NCI-H2081 (cell line): ENCODE measurements at places on chromosomes 2 and 18.
A peak's percentile ranks its signal among the peaks of the same experiment; 100 is the strongest.

- DNase-seq = no peak
Measured at GRCh38 chr18:3138274-3138975, 81.3 kb downstream of the MYOM1 start.

DNA sequence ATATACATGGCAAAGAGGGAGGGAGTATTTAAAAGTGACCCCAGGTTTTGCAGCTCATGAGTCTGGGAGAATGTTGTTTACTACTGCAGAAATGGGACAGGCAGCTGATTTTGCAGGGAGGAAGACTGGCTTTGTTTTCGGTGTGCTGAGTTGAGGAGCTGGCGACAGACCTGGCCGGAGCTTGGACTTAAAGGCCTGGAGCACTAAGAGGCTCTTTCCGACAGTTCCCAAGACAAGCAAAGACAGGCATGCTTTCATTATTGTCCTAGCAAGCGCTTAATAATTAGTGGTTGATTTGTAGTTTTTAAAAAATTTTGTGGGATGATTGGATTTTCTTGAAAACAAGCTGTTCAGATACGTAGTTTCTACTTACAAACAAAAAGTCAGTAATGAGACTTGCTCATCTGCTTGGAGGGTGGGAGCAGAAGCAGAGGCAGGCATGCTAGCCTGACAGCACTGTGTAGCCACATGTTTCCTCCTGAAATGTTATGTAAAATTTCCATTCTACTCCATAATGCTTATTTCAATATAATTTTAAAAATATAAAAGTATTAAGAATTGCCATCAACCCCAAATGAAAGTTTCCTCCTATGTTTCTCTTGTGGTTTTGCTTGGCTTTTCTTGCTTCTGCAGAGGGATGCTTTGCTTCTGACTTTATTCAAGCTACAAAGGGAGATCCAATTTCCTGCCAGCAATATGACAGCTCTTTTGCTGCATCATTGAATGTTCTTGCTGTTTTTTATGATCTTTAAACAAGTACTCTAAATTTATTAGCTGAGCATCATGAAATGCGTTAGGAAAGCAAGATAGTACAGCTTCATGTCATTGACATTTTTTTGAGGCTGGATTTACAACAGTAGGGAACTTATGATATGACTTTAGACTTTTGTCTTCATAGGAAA lies 75.8 kb downstream of the PHLPP1 start:
- no peak for DNase-seq

GRCh38 chr2:44297431-44297830 lies 22.2 kb downstream of the SLC3A1 start:
- no peak for DNase-seq

- peak; percentile 74 for DNase-seq
Measured at GRCh38 chr2:73823916-73824523, 4.7 kb upstream of the STAMBP start.

GRCh38 chr2:190835303-190835930 lies 45.2 kb upstream of the GLS start:
- DNase-seq = no peak

DNA sequence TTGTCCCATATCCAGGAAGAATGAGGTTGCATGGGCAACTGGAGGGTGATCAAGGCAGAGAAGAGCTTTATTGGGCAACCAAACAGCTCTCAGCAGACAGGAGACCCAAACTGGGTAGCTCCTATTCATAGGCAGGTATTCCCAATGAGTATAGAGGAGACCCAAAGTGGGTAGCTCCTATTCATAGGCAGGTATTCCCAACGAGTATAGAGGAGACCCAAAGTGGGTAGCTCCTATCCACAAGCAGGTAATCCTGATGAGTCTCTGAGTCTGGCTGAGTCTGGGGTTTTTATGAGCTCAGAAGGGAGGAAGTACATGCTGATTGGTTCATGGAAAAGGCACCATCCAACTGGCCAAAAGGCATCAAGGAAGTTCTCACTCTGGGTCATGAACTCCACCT lies 5.3 kb upstream of the GORASP2 start:
- DNase-seq = no peak

DNA sequence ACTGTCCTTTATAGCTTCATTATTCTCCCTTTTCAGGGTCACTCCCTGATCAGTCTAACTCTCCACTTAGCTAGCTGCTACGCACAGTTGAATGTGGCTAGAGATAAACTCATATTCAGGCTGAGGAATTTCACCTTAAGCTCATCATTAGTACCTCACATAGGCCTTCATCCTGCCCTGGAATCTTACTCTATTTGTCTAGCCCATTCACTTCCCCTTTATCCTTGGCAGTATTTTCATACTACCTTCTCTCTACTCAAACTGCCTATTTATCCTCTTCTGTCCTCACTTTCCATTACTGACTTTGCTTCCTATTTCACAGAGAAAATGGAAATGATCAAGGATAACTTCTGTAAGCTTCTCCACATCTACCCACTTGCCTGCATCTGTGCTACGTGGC lies 10.6 kb upstream of the DSC2 start:
- no peak for DNase-seq

GRCh38 chr18:850960-851359 lies 38.9 kb upstream of the YES1 start:
- DNase-seq = no peak

DNA sequence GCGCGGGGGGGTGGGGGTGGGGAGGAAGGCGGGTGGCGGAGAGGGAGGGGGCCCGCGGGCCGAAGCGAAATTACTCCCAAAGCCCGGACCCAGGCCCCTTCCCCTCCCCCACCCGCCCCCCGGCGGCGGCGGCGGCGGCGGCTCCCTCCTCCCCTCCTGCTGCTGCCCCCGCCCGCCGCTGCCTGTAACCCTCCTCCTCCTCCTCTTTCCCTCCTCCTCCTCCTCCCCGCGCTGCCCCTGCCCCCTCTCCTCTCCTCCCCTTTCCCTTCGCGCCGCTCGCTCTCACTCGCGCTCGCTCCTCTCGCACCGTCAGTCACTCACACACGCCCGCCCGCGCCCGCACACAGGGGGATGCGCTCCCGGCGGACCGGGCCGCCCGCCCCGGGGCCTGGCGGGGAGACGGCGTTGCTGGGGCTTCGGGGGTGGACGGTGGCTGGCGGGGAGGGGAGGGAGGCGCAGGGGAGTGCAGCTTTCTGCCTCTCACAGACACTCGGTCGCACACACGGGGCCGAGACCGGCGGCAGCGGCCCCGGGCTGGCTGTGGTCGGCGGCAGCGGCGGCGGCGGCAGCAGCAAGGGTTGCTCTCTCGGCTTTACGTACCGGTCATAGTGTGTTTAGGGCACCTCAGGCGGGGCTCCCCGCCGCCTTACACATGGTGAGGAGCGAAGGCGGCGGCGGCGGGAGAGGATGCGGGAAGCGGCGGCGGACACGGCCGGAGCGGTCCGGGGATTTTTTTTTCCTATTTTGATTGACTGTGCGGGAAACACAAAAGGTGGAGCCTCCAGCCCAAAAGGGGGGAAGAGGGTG lies 405 bp downstream of the SP3 start:
- DNase-seq = peak; percentile 84
